ENCODE measurements at places on chromosomes 1 and 21. TPM values are rescaled to one million over a fixed set of nuclear protein-coding genes. Genes with fewer than 3 reads are reported as not detected.

Gene AMY1C
- total RNA-seq: 8.7 TPM

Gene ODF2L
- total RNA-seq: 47.0 TPM

Gene LMOD1
- total RNA-seq: 38.3 TPM

Gene THBS3
- total RNA-seq: 24.9 TPM

Gene ELAPOR1
- total RNA-seq: 5.6 TPM

Gene IFNLR1
- 11.1 TPM for total RNA-seq

Gene SPRR5
- total RNA-seq: not detected

Gene TMEM53
- total RNA-seq: 13.9 TPM

Gene EXTL1
- total RNA-seq: 0.49 TPM

Gene CRYAA
- not detected for total RNA-seq

Gene PIGR
- total RNA-seq: 700 TPM

Gene TAL1
- 18.3 TPM for total RNA-seq

Gene AADACL3
- not detected for total RNA-seq

- H3K4me3 ChIP-seq: no peak overlapping the region
- DNase-seq: no peak
- H3K36me3 ChIP-seq: no peaks in the 10 kb centered on the region
- H3K27me3 ChIP-seq: no peaks in the 10 kb centered on the region
Observed at GRCh38 chr1:164875518-164875917, 316.5 kb downstream of the PBX1 start.

DNA sequence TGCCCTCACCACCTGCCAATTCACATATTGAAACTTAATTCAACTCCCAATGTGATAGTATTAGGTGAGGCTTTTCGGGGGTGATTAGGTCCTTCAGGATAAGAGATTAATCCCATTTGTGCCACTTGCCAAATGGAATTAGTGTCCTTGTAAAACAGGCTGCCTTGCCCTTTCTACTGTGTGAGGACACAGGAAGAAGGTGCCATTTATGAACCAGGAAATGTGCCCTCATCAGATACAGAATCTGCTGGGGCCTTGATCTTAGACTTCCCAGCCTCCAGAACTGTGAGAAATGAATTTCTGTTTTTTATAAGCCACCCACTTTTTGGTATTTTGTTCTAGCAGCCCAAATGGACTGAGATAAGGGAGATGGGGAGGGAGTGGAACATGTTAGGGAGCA, 39.1 kb upstream of the AGL start:
- H3K27me3 ChIP-seq: no peaks in the 10 kb centered on the region
- H3K36me3 ChIP-seq: no peaks in the 10 kb centered on the region

- no peaks in the 10 kb centered on the region for H3K4me1 ChIP-seq
- no peaks in the 10 kb centered on the region for H3K27me3 ChIP-seq
- no peak overlapping the region for H3K27ac ChIP-seq
- DNase-seq: no peak
- no peak overlapping the region for H3K4me3 ChIP-seq
Observed at GRCh38 chr1:8733484-8733883, 84.0 kb downstream of the RERE start.

GRCh38 chr1:75990686-75991085, 58.5 kb upstream of the ASB17 start:
- no peaks in the 10 kb centered on the region for H3K4me1 ChIP-seq
- no peak for DNase-seq
- no peak overlapping the region for H3K27ac ChIP-seq
- H3K36me3 ChIP-seq: no peaks in the 10 kb centered on the region
- H3K27me3 ChIP-seq: peaks cover 13% of the 10 kb centered on the region

- H3K4me3 ChIP-seq: no peak overlapping the region
- H3K27me3 ChIP-seq: peaks cover 31% of the 10 kb centered on the region
- H3K27ac ChIP-seq: no peak overlapping the region
Observed at GRCh38 chr1:6438047-6438525, 13.5 kb downstream of the ESPN start.

DNA sequence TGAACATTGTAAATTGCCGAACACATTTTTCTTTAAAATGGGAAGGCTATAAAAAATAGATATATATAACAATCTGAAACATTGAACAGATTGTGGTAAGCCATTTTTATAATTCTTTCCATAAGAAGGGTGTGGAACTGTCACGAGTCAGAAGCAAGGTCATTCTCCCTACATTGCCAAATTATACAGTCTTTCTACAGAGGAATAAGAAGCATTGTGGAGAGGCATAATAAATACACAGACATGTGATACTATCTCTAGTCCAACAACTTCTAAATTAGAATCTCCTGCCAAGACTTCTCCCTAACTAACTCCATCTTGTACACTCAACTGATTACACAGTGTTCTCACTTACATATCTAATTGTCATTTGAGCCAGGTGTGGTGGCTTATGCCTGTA, 227.9 kb downstream of the CENPF start:
- DNase-seq: no peak
- H3K36me3 ChIP-seq: no peaks in the 10 kb centered on the region
- H3K4me1 ChIP-seq: no peaks in the 10 kb centered on the region

DNA sequence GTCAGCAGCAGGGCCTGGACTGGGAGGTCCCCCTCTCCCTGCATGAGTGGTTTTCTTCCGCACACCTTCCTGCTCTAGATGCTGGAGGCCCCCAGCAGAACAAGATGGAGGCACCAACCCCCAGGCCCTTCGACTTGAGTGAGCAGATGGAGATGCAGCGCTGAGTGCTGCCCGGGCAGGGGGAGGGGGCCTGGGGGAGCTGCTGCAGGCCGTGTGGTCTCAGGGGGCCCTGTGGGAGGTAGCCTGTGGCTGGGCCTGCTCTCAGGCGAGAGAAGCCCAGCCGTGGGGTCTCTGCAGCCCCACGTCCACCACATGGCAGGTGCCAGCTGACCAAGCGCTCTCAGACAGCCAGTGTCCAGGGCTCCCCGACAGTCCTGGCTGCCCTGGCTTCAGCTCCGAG, 1.2 kb upstream of the FAAP20 start:
- peaks cover 39% of the 10 kb centered on the region for H3K4me1 ChIP-seq
- H3K27me3 ChIP-seq: no peaks in the 10 kb centered on the region
- H3K4me3 ChIP-seq: no peak overlapping the region

DNA sequence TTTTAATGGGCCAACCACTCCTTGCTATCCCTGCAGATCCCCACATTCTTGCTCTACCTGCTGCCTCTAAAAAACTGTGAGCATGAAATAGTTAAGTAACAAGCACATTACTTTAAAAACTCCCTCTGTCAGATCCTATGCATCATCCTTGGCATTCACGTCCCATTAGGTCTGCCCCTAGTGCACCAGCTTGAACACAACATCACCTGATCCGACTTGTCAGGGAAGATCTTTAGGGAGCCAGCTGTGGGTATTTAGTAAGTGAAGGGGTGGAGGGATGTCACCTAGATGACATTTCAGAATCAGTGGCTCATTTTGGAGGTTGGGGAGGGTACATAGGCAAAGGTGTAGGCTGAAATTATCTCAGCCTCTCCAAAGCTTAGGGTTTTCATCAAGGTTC, 33.5 kb downstream of the RXRG start:
- no peak overlapping the region for H3K4me3 ChIP-seq
- no peaks in the 10 kb centered on the region for H3K27me3 ChIP-seq
- H3K36me3 ChIP-seq: no peaks in the 10 kb centered on the region
- no peaks in the 10 kb centered on the region for H3K4me1 ChIP-seq
- DNase-seq: no peak
- H3K27ac ChIP-seq: no peak overlapping the region

DNA sequence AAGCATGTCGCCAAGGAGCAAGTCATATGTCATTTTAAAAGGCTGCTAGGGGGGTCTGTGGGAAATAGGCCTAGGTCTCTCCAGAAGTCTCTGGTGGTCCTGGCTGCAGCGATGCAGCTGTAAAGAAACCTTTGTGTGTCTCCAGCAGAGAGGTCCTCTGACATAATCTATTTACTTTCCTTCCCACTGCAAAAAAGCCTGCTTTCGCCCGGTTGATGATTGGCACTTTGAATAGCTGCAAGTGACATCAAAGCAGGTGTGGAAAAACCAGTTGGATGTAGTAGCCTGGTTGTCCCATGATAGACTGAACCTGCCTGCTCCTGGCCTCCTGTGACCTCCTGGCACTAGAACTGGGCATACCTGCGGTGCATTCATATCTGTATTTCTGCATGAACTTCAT, 13.8 kb downstream of the RASSF5 start:
- no peak overlapping the region for H3K27ac ChIP-seq
- peak; percentile 62 for DNase-seq
- no peaks in the 10 kb centered on the region for H3K4me1 ChIP-seq

- no peaks in the 10 kb centered on the region for H3K36me3 ChIP-seq
- H3K27me3 ChIP-seq: no peaks in the 10 kb centered on the region
Observed at GRCh38 chr1:8439015-8439702, 121.2 kb downstream of the SLC45A1 start.

GRCh38 chr1:42206164-42206563, 41.6 kb upstream of the GUCA2A start:
- no peaks in the 10 kb centered on the region for H3K4me1 ChIP-seq
- no peaks in the 10 kb centered on the region for H3K27me3 ChIP-seq
- H3K27ac ChIP-seq: no peak overlapping the region
- no peak for DNase-seq
- H3K36me3 ChIP-seq: no peaks in the 10 kb centered on the region

- H3K4me1 ChIP-seq: no peaks in the 10 kb centered on the region
- H3K36me3 ChIP-seq: no peaks in the 10 kb centered on the region
- no peak overlapping the region for H3K27ac ChIP-seq
- H3K4me3 ChIP-seq: no peak overlapping the region
- H3K27me3 ChIP-seq: no peaks in the 10 kb centered on the region
Observed at GRCh38 chr1:58841455-58841854, 57.6 kb upstream of the JUN start.

DNA sequence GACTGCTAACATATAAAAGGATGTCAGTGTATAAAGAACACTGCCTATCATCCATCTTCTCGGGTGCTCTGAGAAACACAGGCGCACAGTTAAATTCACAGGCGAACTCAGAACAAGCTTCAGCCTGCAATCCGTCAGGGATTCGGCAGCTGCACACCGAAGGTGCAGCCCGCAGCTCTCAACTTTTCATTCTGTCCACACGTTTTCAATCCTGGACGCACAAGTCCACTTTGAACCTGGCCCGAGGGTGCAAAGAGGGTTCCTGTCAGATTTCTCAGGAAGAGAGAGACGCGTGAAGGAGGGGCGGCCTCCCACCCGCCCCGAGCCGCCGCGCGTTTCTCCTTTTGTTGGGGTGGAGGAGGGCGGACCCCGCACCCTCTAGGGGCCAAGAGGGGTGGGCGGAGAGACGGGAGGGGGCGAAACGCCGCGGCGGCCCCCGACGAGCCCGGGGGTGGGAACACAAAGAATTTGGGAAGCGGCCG, 724 bp downstream of the DOCK7 start:
- DNase-seq: no peak
- peak overlapping the region; percentile 85 for H3K4me3 ChIP-seq
- H3K27me3 ChIP-seq: no peaks in the 10 kb centered on the region
- H3K36me3 ChIP-seq: no peaks in the 10 kb centered on the region
- peaks cover 22% of the 10 kb centered on the region for H3K4me1 ChIP-seq
- H3K27ac ChIP-seq: peak overlapping the region; percentile 85

GRCh38 chr1:111241797-111242196, 14.3 kb downstream of the CHI3L2 start:
- H3K4me1 ChIP-seq: no peaks in the 10 kb centered on the region
- H3K27me3 ChIP-seq: no peaks in the 10 kb centered on the region
- no peak overlapping the region for H3K27ac ChIP-seq

DNA sequence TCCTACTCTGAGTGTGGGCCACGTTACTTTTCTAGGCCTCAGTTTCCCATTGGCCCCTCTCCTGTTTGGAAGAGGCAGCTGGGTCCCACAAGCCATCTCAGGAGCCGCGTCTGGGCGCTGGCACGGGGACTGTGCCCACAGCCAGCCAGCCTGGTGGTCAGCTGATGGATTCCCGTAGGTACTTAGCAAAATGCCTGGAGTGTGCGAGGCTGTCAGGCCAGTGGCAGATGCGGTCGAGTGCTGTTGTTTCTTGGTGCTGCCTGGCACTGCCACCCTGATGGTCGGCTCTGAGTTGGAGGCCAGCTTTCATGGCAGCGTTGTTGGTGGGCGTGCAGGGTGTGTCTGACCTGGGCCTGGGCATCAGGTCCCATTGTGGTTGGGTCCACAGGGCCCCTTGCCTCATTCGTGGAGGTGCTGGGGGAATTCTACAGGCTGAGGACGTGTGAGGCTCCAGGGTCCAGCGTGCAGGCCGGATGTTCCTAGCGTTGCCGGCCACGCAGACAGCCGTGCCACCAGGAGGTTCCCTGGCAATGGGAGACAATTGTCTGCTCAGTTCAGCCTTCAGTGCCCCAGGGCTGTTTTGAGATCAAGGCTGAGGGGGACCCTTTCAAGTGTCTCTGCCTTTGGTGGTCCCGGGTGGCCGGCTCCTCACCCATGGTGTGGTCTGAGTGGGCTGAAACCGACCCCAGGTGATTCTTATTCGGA, 20.9 kb downstream of the SKI start:
- no peaks in the 10 kb centered on the region for H3K36me3 ChIP-seq
- no peak overlapping the region for H3K4me3 ChIP-seq
- H3K4me1 ChIP-seq: peaks cover 84% of the 10 kb centered on the region
- no peak for DNase-seq
- H3K27me3 ChIP-seq: no peaks in the 10 kb centered on the region

GRCh38 chr1:21312407-21312992, 22.2 kb upstream of the ECE1 start:
- no peak for DNase-seq
- H3K27me3 ChIP-seq: no peaks in the 10 kb centered on the region
- H3K27ac ChIP-seq: no peak overlapping the region
- H3K4me1 ChIP-seq: peaks cover 22% of the 10 kb centered on the region
- no peak overlapping the region for H3K4me3 ChIP-seq

DNA sequence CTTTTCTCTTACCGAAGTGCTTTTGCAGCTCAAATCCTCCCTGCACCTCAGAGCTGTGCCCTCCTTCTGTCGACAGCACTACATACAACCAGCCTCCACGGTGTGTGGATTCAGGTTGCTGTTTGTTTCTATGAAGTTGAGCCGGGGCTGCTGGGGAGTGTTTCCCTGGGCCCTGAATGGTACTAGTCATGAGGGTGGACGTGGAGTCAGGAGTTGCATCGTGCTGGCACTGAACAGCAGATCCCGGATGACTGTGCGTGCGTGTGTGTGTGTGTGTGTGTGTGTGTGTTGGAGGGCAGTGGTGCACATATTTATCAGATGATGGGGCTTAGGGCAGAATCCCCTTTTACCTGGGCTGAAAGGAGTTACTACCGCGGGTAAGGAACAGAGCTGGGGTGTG, 47.0 kb downstream of the ACTL8 start:
- no peak overlapping the region for H3K27ac ChIP-seq
- H3K4me3 ChIP-seq: no peak overlapping the region
- H3K36me3 ChIP-seq: no peaks in the 10 kb centered on the region
- DNase-seq: no peak
- no peaks in the 10 kb centered on the region for H3K4me1 ChIP-seq

DNA sequence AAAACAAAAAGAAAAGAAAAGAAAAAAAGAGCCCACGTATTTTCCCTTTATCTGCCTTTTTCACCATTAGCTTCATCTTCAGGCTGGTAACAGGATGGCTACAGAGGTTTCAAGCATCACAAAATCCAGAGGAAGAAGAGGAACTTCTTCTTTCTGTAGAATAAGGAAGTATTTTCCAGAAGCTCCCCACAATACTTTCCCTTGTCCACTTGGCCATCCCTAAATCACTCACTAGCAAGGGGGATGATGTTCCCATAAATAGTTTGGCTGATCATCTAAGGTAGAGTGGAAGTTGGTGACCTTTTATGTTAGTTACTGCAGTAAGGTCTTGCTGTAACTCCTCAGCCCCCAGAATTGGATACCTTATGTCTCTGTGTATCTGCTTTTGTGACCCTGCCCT, 45.1 kb upstream of the RNF11 start:
- no peak overlapping the region for H3K4me3 ChIP-seq
- H3K27ac ChIP-seq: no peak overlapping the region
- no peaks in the 10 kb centered on the region for H3K36me3 ChIP-seq

GRCh38 chr1:66848193-66848592, 47.1 kb upstream of the INSL5 start:
- H3K27me3 ChIP-seq: no peaks in the 10 kb centered on the region
- no peaks in the 10 kb centered on the region for H3K36me3 ChIP-seq
- DNase-seq: no peak
- no peak overlapping the region for H3K27ac ChIP-seq
- no peaks in the 10 kb centered on the region for H3K4me1 ChIP-seq
